ENCODE measurements at places on chromosomes 11 and 22.

GRCh38 chr11:86688398-86689179 is 16.2 kb upstream of the ME3 start:
- no peaks in the 10 kb centered on the region for H3K4me1 ChIP-seq
- no peak overlapping the region for H3K27ac ChIP-seq
- no peak overlapping the region for H3K4me3 ChIP-seq
- H3K27me3 ChIP-seq: no peaks in the 10 kb centered on the region
- no peak for DNase-seq

DNA sequence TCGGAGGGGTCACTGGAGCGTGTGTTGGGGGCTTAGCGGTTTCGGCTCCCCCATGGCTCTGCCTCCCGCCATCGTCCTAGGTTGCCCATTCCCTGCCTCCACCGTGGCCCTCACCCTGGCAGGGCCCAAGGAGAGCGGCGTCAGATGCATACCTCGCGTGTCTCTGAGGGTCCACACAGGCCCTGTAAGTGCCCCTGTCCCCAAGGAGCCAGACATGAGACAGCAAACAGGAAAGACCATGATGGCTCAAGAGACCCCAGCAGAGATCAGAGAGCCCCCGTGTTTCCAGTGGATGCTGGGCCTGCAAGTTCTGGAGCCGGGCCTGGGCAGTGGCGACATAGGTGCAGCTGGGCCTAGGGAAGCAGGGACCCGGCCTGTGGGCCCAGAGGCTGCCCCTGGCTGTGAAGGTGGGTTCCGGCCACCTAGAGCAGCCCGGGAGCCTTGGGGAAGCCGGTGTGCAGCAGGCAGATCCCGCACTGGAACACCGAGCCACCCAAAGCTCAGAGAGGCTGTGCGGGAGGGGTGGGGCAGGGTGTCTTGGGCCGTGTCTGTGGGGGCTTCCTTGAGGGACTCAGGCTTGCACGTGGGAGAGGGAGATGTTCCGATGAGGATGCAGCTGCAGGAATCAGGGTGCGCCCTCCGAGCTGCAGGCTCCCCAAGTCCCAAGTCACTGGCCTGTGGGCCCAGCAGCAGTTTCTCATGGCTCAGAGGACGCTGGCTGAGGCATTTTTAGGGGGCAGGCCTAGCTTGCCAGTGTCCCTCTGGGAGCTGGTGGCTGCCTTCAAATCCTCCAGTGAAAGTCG is 126.4 kb downstream of the KCNQ1OT1 start:
- no peaks in the 10 kb centered on the region for H3K27me3 ChIP-seq
- no peaks in the 10 kb centered on the region for H3K4me1 ChIP-seq
- DNase-seq: no peak
- no peaks in the 10 kb centered on the region for H3K36me3 ChIP-seq
- H3K4me3 ChIP-seq: no peak overlapping the region
- no peak overlapping the region for H3K27ac ChIP-seq

DNA sequence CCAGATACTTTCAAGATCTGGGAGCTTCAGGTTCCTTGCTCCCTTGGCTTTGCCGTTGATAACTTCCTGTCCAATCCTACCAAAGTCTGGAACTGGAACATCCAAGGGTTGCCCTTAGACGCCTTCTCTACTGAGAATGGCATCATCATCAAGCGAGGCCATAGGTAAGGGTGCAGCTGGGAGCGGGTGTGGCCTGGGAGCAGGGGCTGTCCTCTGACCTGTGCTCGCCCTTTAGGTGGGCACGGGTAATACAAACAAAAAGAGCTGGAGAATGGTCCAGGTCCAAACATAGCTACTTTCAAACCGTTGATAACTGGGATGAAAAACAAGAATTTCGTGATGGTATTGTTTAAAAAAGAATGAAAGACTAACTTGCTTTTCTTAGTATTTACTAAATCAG is 25.0 kb downstream of the CASP12 start:
- H3K36me3 ChIP-seq: no peaks in the 10 kb centered on the region
- H3K27me3 ChIP-seq: no peaks in the 10 kb centered on the region
- H3K27ac ChIP-seq: no peak overlapping the region
- no peak for DNase-seq
- peaks cover 33% of the 10 kb centered on the region for H3K4me1 ChIP-seq

DNA sequence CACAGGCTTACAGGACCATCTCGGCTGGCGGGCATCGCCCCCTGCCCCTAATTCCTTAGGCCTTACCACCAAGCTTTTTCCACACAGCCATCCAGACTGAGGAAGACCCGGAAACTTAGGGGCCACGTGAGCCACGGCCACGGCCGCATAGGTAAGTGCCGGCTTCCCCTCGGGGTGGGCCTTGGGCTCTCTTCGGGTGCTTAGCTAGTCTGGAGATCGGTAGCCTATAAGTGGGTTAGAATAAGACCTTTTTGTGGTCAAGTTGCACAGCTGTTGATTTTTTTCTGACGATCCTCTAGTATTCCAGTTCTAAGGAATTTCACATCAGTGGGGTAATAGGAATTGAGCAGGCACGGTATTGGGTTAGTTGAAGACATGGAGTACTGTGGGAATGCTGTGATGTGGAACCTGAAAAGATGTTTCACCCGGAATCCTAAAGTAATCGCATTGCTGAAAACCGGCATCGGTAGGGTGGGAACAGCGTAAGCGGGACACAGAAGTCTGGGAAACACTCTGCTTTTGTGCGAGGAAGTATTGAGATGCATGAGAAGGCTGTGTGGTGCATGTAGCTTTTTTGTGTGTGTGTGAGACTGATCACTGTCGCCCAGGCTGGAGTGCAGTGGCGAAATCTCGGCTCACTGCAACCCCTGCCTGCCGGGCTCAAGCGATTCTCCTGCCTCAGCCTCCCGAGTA is 669 bp downstream of the RPL27A start:
- peak overlapping the region; percentile 96 for H3K27ac ChIP-seq
- H3K4me1 ChIP-seq: peaks cover 40% of the 10 kb centered on the region
- no peak for DNase-seq
- peaks cover 22% of the 10 kb centered on the region for H3K36me3 ChIP-seq
- peak overlapping the region; percentile 61 for H3K4me3 ChIP-seq

- H3K27ac ChIP-seq: no peak overlapping the region
- no peaks in the 10 kb centered on the region for H3K27me3 ChIP-seq
- peaks cover 5% of the 10 kb centered on the region for H3K36me3 ChIP-seq
- DNase-seq: no peak
- H3K4me1 ChIP-seq: no peaks in the 10 kb centered on the region
These were observed 70.1 kb upstream of the PHOX2A start for GRCh38 chr11:72313912-72314598.

GRCh38 chr11:70942593-70942992 is 309.8 kb downstream of the SHANK2 start:
- H3K4me3 ChIP-seq: no peak overlapping the region
- no peaks in the 10 kb centered on the region for H3K27me3 ChIP-seq
- no peaks in the 10 kb centered on the region for H3K36me3 ChIP-seq
- no peak for DNase-seq
- no peak overlapping the region for H3K27ac ChIP-seq
- no peaks in the 10 kb centered on the region for H3K4me1 ChIP-seq

DNA sequence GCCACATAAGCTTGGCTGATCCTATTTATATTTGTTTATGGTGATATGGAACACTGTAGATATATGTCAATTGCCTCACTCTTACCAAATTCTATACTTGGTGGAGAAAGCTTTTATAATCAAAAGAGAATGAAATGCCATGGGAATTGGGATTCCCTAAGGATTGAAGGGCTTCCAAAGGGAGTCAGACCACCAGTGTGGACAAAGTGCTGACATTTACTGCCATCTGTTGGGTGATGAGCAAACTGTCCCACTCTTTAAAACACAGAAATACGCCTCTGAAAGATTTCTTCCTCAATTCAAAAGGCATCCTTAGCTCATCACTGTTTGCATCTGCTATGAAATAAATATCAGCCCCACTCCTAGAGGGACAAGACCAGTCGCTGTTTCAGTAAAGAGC is 7.1 kb downstream of the SLC1A2 start:
- DNase-seq: no peak
- H3K27me3 ChIP-seq: peaks cover 15% of the 10 kb centered on the region
- no peaks in the 10 kb centered on the region for H3K4me1 ChIP-seq

DNA sequence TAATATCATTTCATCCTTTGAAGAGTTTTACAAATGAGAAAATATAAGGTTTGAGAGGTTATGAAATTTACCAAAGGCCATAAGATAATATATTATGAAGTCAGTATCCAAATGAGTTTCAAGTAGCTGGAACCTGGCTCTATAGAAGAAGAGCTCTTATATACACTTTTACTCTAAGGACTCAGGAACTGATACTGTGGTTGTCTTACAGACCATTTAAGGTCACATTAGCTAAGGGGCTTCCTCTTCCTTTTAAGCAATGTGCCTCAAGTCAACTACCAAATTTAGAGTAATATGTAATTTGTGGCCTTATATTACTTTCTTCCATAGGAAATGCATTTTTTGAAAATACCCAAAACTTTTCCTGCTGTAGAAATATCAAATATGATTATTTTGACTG is 369.3 kb downstream of the DLG2 start:
- H3K27ac ChIP-seq: no peak overlapping the region
- H3K27me3 ChIP-seq: no peaks in the 10 kb centered on the region
- no peak for DNase-seq
- H3K36me3 ChIP-seq: no peaks in the 10 kb centered on the region
- no peaks in the 10 kb centered on the region for H3K4me1 ChIP-seq

GRCh38 chr22:32880893-32881596 is 79.5 kb downstream of the TIMP3 start:
- no peaks in the 10 kb centered on the region for H3K27me3 ChIP-seq
- H3K27ac ChIP-seq: no peak overlapping the region
- H3K4me1 ChIP-seq: peaks cover 4% of the 10 kb centered on the region

DNA sequence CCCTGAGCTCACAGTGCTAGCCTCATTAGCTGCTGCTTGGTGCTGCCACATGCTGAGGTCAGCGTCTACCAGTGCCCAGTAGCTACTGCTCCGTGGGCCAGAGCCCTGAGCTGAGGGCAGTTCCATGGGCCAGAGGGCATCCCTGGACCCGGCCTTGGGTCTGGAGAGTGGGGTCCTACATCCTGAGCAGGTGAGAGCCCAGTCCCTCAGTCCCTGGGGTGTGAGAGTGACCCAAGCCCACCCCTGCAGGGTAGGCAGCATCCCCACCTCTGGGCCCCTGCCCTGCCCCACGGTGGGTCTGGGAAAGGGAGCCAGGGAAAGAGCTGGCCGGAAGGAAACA is 9.8 kb downstream of the LMNTD2 start:
- H3K27me3 ChIP-seq: no peaks in the 10 kb centered on the region
- no peak overlapping the region for H3K27ac ChIP-seq
- no peak for DNase-seq
- no peaks in the 10 kb centered on the region for H3K36me3 ChIP-seq

GRCh38 chr22:42949159-42949558 is 65.8 kb downstream of the PACSIN2 start:
- no peak overlapping the region for H3K4me3 ChIP-seq
- DNase-seq: no peak
- peaks cover 33% of the 10 kb centered on the region for H3K4me1 ChIP-seq
- no peaks in the 10 kb centered on the region for H3K27me3 ChIP-seq
- H3K36me3 ChIP-seq: no peaks in the 10 kb centered on the region

- H3K36me3 ChIP-seq: no peaks in the 10 kb centered on the region
- H3K4me3 ChIP-seq: no peak overlapping the region
- H3K4me1 ChIP-seq: no peaks in the 10 kb centered on the region
- no peak for DNase-seq
- H3K27me3 ChIP-seq: no peaks in the 10 kb centered on the region
- no peak overlapping the region for H3K27ac ChIP-seq
These were observed 40.1 kb downstream of the BDNF start for GRCh38 chr11:27660171-27660570.

- H3K27ac ChIP-seq: peak overlapping the region; percentile 42
- H3K4me3 ChIP-seq: no peak overlapping the region
- no peak for DNase-seq
- H3K36me3 ChIP-seq: no peaks in the 10 kb centered on the region
- peaks cover 46% of the 10 kb centered on the region for H3K4me1 ChIP-seq
- no peaks in the 10 kb centered on the region for H3K27me3 ChIP-seq
These were observed 89.3 kb downstream of the PRR5L start for GRCh38 chr11:36385121-36385970.

DNA sequence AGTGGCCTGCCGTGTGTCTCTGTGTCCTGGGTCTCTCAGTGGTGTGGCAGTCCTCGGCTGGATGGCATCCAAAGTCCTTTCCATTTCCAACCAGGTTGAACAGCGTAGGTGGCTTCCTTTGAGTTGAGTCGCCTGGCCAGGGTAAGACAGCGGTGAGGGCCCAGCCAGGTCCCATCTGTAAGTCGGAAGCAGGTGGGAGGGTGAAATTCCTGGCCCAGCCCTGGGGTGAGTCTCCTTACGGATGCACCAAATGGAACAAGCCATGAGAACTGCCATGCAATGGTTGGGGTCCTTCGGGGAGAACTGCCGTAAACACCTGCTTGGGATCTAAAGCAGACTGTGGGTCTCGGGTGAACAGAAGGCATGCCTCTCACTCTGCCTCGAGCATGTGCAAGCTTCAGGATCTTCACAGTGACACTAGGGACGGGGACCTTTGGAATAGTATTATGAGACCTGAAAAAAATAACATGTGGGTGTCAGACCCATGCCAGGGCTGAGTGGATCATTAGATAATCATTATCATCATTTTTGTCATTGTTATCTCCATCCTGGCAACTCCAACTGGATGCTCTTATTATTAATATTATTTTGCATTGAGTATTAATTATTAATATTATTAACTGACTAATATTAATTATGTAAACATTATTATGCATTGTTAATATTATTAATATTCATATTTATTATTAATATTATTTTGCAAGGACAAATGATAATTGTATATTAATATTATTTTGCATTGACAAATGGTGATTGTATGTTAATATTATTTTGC is 57.7 kb upstream of the LINC01488 start:
- H3K4me1 ChIP-seq: no peaks in the 10 kb centered on the region
- no peak overlapping the region for H3K4me3 ChIP-seq
- no peak overlapping the region for H3K27ac ChIP-seq
- no peaks in the 10 kb centered on the region for H3K36me3 ChIP-seq
- H3K27me3 ChIP-seq: no peaks in the 10 kb centered on the region

- no peak overlapping the region for H3K4me3 ChIP-seq
- no peak overlapping the region for H3K27ac ChIP-seq
- no peaks in the 10 kb centered on the region for H3K27me3 ChIP-seq
- H3K36me3 ChIP-seq: no peaks in the 10 kb centered on the region
- no peaks in the 10 kb centered on the region for H3K4me1 ChIP-seq
These were observed 2.2 kb upstream of the MRGPRG start for GRCh38 chr11:3220521-3221407.

DNA sequence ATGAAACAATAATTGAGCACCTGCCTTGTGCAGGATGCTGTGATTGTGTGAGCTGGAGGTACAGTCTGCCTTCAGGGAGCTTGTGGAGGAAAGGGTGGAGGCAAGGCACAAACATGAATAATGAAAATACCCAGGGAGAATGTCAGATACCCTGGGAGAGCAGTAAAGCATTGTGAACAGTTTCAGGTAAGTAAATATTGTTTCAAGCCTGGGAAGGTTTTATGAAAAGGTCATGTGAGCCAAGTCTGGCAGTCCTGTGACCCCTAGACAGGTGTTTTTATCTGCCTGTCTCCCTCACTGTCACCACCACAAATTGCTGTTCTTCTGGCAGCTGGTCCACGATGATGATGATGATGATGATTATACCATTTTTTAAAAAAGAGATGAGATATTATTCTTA is 32.0 kb downstream of the SPECC1L start:
- no peak overlapping the region for H3K4me3 ChIP-seq
- H3K36me3 ChIP-seq: no peaks in the 10 kb centered on the region
- H3K27ac ChIP-seq: no peak overlapping the region
- H3K27me3 ChIP-seq: no peaks in the 10 kb centered on the region
